Nucleus accumbens (tissue), 56 donors: ENCODE measurements at places on chromosomes 5 and 9.

DNA sequence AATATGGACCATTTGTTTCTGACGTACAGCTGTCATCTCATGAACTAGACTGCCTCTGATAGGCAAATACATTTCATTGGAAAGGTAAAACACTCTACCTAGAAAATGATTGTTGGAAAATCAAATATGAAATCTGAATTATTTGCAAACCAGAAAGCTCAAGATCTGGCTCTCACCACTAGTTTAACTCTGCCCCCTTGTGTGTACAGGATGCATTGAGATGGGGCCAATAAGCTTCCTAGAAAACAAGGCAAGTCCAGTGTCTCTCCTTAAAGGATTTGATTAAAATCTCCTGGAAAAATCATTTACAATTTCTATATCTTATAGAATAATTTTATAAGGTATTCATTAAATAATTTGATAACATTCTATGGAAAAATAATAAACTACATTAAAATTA is 311.9 kb upstream of the ANKH start:
- no peak for DNase-seq

DNA sequence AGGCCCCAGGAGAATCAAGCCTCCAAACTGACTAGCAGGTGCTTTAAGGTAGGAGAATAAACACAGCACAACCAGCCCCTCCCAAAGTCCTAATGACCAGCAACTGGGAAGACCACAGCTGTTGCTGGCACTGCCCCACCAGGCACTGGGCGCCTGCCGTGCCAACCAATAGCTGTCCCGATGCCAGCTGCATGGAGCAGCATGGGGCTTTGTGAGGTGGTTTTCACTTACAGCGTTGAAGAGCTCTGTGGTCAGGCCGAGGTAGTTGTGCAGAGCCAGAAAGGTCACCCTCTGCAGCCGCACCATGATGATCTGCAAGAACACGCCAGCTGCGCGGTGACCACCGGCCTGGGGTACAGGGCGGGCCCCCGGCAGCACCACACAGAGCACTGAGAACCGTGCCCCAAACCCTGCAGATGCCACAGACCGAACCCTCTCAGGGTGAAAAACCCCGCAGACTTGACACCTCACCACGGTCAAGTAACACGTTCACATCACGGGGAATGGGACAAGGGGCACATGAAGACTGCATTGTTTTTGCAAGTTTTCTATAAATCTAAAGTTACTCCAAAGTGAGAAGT is 28.7 kb downstream of the PNPLA7 start:
- no peak for DNase-seq

- DNase-seq, result no peak
Observed at GRCh38 chr5:168801567-168801966, 222.4 kb upstream of the PANK3 start.

DNA sequence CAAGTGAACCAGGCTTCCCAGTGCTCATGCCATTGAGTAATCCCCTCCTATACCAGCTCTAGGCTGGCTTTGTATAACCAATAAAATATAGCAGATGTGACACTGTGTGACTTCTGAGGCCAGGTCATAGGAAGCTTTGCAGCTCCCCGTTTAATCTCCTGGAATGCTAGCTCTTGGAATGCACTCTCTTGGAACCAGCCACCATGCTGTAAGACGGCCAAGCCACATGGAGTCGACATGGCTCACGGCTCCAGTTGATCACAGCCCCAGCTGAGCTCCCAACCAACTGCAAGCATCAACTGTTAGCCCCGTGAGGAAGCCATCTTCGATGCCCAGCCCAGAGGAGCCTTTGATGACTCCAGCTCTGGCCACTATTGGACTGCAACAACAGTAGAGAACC is 74.5 kb downstream of the SH3TC2 start:
- DNase-seq, result no peak

- no peak for DNase-seq
Observed at GRCh38 chr5:44847206-44847852, 38.6 kb downstream of the MRPS30 start.

GRCh38 chr5:133387621-133388020 is 224.7 kb downstream of the FSTL4 start:
- DNase-seq, result no peak

DNA sequence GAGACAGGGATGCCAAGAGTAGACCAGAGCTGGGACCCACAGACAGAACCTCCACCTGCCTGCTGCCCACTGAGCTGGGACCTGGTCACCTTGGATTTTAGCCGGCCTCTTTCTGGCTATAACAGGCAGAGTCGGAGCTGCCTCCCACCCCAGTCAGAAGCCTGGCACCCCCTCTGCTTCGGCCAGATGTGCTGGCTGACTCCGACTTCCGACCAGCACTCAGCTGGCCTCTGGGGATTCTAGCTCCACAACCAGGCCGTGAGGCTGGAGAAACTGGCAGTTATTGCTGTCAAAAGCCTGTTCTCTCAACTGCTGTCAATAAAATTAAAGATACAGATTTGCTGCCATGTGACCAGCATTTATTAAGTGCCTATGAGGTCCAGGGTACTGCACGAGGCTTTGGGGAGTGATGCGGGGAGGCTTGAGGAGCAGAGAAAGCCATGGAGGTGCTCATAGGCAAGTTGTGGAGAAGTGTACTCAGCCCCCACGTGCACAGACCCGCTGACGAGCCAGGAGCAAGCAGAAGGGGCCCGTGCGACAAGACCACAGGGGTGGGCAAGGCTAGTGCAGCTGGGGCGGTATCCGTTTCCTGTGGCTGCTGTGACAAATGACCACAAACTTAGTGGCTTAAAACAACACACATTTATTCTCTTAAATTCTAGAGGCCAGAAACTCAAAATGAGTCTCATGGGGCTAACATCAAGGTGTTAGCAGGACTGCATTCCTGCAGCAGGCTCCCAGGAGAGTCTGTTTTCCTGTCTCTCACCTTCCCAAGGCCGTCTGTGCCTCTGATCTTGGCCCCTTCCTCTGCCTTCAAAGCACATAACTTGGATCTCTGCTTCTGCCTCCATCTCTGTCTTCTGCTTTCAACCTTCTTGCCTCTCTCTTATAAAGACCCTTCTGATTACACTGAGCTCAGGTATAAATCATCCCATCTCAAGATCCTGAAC is 13.1 kb downstream of the GFI1B start:
- no peak for DNase-seq

DNA sequence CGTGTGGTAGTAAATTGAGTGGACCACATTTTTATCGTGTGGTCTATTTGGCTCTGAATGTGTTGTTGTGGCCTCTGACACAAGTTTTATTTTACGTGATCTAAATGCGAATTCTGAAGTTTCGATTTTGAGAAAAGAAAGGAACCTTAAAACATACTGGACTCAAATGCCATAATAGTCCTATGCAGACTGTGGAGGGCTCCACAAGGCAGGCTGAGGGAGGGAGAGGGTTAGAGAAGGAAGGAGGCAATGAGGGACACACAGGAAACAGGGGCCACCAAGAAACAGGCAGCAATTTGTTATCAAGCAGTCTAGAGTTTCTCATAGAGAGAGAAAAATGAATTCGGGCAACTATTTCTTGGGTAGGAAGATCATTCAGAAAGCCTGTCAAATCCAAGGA is 110.4 kb upstream of the SEMA6A start:
- no peak for DNase-seq

DNA sequence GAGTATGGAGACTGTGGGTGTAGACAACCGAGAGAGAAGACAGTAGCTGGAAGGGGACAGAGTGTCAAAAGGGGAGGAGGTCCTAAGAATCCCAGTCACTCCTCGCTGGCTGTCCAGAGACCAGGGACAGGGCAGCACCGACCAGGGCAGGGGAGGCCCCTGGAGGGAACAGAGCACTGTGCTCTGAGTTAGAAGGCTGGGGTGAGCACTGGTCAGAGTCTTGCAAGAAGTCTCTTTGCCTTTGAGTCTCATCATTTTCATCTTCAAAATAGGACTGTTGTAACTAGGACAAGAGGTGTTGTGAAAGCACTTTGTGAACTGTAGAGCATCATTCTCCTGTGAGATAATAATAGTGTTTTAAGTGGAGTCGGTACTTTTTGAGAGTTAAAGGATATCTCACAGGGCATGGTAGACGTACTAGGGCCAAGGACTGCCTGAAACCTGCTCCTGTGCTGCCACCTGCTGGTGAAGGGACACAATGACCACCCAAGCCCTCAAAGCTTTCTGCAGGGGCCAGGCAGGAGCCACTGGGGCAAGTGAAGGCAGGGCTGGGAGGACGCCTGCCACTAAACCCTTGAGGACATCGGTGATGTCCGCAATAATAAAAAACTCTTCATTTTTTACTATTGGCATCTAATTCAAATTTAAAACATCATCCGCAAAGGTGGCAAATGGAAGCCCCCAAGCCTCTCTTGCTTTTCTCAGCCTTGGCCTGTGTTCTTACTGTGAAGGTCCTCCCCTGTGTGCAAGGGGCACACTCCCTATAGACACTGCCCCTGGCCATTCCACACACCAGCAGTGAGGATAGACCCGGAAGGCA is 28.2 kb downstream of the SLC6A7 start:
- DNase-seq, result peak; percentile 59

- no peak for DNase-seq
Observed at GRCh38 chr5:76641514-76642120, 18.4 kb upstream of the F2RL2 start.

DNA sequence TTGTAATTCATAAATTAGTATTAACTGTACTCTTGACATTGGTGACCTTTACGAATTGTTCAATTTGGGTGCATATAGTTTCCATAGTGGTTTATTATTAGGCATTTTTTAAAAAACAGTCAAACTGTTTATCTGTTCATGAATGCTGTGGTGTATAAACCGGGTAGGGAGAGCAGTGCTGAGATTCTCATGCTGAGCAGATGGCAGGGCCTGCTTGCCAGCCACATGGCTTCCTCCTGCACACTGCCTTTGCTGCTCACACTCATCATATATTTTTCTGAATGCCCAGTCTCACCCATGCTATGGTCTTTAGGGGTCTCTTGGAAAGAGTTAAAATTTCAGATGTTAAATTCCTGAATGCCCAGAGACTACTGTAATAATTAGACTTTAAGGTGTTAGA is 40.8 kb downstream of the NNT start:
- DNase-seq, result no peak

GRCh38 chr5:120624021-120624563 is 160.0 kb downstream of the PRR16 start:
- DNase-seq, result no peak

- DNase-seq, result no peak
Observed at GRCh38 chr9:113341712-113342410, 1.8 kb upstream of the WDR31 start.

GRCh38 chr9:137226338-137227053 is 806 bp upstream of the RNF224 start:
- no peak for DNase-seq

DNA sequence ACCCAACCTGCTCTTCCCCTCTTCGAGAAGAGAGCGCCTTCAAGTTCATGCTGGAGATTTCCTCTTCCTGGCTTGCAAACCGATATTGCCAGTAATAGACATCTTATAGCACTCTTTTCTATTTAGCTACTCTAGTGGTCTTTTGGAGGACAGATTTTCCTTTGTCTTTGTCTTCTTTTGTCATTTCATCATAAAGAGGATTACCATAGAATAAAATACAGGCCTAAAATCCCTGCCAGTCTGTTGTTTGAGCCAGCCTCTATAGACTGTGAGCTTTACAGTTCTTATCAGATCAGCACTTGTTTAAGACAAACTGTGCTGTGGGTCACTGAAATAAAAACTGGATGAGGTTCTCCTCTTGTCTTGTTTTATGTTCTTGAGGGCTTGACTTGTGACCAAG is 802.8 kb downstream of the NR2F1-AS1 start:
- DNase-seq, result no peak

- DNase-seq, result no peak
Observed at GRCh38 chr5:123046222-123046621, 9.7 kb upstream of the PPIC start.

- no peak for DNase-seq
Observed at GRCh38 chr5:115831163-115831768, 10.1 kb downstream of the ATG12 start.

DNA sequence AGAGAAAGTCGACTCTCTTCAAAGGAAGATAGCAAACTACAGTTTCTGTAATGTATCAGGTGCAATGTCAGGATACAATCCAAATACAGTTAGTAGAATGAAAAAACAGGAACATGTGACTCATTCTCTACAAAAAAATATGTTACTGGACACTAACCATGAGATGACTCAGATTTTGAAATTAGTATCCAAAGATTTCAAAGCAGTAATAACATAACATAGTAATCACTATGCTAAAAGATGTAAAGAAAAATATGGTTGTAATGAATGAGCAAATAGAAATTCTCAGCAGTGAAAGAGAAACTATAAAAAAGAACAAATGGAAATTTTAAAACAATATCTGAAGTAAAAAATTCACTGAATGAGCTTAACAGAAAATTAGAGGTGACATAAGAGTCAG is 42.3 kb downstream of the SHOC1 start:
- DNase-seq, result no peak

- DNase-seq, result no peak
Observed at GRCh38 chr5:7606840-7607465, 211.0 kb downstream of the ADCY2 start.

DNA sequence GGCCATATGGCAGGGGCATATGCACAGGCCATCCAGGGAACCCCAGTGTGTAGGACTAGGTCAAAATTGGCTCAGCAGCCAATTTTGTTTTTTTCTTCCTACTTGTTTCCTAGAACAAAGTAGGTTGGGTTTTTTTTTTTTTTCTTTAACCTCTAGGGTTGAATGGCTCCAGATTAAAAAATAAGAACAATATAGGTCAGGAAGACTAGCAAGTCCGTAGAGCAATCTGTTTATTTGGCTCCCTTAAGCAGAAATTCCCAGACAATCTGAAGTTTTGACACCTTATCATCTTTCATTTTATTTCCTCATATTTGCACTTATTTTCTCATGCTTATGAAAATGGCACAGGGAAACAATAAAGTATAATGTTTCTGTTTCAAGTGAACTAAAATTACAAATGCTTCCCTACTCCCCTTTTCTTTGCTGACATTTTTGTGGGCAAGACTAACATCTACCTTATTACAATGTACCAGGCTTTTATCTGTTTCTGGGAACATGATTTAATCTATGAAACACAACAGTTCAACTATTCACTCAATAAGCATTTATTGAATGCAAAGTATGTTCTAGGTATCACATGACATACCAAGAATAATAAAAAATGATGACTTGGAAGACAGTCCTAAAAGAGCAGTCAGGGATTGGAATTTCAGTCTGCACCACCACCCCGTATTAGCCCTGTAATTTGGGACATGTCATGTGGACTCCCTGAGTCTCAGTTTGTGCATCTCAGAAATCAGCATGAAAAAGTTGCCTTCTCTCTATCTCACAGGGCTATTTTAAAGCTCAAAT is 30.5 kb downstream of the TLR4 start:
- no peak for DNase-seq

- DNase-seq, result no peak
Observed at GRCh38 chr5:68279984-68280383, 64.4 kb downstream of the PIK3R1 start.

DNA sequence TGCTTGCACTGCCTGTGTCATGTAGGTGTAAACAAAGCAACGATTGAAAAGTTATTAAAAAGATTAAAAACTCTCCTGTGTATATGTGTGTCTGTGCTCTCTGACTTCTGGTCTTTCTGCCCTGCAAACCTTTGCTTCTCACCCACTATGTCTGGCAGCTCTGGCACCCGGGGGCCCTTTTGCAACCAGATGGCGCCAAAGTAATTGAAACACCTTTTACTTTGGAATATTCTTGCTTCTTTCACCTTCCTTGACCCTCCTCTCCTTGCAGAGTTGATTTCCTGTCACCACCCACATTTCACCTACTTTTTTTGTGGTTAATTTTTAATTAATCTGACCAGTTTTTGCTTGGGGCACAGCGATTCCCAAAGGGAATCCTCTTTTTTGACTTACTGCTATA is 275.5 kb downstream of the ARHGEF28 start:
- DNase-seq, result no peak

- no peak for DNase-seq
Observed at GRCh38 chr9:81976351-81976750, 12.2 kb upstream of the SPATA31D1 start.
